ENCODE measurements at places on chromosomes 12 and 14.

DNA sequence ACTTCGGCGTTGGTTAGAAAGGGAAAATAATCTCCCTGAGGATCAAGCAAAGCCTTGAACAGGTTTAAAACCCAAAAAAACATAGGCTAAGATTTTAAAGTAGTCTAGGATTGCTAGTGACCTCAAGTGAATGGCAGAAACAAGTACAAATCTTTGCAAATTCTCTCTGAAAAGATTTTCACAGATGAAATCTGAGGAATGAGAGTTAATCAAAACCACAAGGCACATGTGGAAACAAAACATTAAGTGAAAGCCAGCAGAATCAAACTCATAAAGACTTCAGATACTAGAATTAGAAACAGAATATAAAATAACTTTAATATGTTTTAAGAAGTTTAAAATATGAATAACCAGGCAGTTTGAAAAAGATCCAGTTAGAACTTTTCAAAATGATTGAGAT is 52.2 kb upstream of the CFL2 start:
- no peak for DNase-seq

DNA sequence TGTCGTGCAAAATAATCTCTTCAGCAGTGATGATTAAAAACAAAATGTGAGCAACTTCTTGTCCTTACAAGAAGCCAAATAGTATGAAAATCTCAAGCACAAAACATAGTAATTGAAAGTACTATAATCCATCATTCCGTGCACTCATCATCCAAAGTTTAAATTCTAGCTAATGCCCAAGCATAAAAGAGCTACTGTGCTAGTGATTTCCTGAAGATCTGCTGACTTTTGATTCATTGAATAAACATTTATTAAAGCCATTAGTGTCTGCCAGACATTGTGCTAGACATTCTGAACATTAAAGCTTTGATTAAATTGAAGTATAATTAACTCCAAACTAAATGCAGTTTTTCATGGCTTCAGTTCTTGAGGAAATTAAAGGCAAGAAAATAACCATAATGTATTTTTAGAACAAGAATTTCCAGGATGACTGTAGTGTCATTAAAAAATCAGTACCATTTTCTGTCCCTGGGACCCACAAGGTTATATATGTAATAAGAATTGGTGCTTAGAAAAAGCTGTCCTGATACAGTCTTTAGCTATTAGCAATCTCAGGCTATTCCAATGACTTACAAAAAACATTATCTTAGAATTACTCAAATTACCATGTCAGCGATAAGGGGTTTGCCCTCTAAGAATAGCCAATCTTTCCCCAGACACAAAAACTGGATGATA is 71.7 kb downstream of the CMAS start:
- DNase-seq, result no peak

DNA sequence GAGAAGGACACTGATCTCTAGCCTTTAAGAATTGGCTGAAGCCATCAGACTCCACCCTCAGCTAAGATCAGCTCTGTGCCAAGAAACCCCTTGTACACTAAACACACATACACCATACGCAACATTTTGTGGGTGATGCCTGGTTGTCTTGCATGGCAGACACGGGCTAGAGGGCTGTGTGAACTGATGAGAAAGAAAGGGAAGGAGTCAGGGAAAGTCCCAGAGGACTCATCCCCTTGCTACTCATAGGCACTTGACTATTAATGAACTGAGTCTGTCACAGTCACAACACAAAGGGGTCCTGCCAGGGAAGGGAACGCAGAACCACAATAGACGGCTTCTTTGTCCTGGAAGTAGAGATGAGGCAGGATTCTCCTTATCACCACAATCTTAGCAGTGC is 80.8 kb downstream of the EMP1 start:
- DNase-seq, result peak; percentile 51

DNA sequence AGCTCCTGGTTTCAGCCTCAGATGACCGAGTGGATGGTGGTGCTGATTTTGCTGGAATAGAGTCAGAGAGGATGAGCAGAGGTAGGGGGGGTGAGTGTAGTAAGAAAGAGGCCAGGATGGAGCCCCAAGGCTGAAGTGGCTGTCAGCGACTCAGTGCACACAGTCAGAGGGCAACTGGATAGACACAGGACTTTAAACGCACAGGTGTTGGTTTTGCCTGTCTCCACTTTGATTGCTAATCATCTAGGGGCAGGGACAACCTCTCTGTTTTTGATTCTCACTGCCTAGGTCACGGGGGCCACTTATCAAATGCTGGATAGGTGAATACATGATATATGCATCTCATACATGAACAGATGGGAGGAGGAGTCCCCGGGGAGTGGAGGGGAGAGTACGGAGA is 99.5 kb downstream of the EGLN3 start:
- DNase-seq, result no peak

GRCh38 chr14:71773898-71774481 is 158.2 kb upstream of the RGS6 start:
- no peak for DNase-seq

- DNase-seq, result no peak
Measured at GRCh38 chr14:20755037-20755436, 9.3 kb downstream of the EDDM3A start.

DNA sequence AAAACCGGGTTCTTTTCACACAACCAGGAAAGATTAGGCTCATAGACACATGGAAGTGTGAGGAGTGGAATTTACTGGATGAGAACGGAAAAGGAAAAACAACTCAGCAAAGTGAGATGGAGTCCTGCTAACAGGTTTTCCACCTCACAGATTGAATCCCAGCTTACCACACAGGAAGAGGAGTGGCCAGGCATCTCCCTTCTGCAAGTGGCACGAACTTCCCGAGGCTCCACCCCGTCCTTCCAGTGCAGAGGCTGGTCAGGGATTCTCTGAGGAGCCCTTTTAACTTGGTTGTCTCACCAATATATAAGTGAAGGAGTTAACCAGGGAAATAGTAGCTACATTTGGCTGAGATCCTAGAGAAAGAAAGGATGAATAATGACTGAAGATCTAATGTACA is 102.8 kb downstream of the SCAF11 start:
- DNase-seq, result no peak

DNA sequence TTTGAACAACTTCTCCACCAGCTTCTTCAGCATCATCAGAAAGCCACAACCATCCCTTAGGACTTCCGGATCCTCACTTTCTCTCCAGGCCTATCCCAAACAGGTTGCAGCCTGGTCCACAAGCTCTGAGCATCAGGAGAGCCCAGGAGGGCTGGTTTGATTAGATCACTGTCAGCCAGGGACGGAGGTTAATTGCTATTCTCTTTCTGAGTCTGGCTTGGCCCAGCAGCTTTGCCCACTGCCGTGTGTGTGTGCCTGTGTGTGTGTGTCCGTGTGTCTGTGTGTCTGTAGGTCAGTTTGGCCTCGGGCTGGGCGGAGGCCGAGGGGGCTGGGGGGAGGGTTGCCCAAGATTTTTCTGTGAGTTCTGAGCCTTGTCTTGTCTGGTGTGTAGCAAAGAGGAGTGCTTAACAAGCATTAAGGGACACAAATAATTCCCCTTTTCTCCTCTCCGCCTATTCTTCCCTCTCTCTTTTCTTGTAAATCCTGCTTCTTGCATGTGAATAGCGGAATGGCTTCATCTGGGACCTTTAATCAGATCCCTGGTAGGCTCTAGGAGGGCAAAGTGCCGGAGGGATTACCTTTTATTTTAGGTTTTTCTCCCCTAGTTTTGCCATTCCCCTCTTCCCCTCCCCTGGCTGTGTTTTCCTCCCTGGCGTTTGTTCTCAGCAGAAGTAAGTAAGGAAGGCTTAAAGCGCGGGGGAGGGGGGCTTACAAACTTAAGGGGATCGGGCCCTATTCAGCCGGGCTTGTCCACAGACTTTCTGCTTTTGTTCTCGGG is 138.2 kb upstream of the LHX5 start:
- DNase-seq, result no peak

GRCh38 chr12:14607568-14607967 is 39.9 kb upstream of the PLBD1 start:
- no peak for DNase-seq

GRCh38 chr12:46982629-46983392 is 96.6 kb upstream of the PCED1B start:
- peak; percentile 31 for DNase-seq

GRCh38 chr14:92122351-92122677 is 545 bp downstream of the CPSF2 start:
- peak; percentile 40 for DNase-seq

DNA sequence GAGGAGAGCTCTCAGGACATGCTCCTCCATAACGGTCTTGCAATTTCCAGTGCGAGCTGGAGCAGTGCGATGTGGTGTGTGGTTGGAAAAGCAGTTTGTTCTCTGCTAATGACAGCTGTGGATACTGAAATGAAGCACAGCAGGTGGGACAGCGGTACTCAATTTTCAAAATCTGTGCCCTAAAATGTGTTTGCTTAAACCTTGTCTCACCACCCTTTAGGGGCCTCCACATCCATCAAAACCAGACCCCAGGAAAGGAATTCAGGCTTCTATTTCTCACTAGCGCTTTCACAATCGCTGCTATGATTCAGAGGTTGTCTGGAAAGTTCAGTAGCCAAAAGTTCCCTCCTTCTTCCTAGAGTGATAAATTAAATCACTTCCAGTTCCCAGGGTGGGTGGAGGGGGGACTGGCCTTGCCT is 440.8 kb downstream of the EGLN3 start:
- DNase-seq, result peak; percentile 83

GRCh38 chr12:110365489-110366320 is 37.8 kb downstream of the ANAPC7 start:
- no peak for DNase-seq

DNA sequence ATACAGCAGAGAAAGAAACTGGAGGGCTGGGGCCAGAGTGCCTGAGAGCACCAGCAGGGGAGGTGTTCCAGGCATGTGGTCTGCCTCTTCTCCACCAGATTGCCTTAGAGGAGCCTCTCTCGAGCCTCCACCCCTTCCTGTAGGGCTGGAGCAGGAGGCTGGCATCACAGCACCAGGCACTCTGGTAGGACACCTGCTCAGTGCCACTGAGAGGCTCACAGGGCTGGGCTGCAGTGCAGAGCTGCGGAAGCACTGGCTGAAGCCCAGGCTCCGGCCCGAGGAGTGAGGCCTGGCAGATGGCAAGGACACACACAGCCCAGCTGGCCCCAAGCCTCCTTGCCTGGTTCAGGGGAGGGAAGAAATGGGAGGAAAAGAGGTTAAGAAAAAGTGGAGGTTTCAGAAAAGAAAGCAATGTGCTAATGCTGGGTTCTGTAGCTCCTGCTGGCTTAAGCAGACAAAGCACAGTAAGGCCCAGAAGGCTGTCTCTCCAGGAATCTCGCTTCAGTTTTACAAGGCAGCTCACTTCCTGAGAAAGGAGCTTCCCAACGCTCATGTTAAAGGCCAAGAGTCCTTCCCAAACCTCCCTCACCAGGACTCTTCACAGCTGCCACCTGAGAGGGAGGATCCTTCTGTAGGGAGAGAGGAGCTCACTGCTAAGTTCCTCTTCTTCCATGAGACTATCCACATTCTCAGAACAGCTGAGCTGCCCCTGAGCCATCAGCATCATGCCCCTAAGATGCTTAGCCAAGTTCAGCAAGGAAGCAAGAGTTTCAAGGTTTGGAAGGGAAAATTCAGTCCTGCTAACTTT is 23.8 kb downstream of the SPTB start:
- DNase-seq, result no peak

- DNase-seq, result no peak
Measured at GRCh38 chr12:121520586-121521086, 60.2 kb downstream of the KDM2B start.

DNA sequence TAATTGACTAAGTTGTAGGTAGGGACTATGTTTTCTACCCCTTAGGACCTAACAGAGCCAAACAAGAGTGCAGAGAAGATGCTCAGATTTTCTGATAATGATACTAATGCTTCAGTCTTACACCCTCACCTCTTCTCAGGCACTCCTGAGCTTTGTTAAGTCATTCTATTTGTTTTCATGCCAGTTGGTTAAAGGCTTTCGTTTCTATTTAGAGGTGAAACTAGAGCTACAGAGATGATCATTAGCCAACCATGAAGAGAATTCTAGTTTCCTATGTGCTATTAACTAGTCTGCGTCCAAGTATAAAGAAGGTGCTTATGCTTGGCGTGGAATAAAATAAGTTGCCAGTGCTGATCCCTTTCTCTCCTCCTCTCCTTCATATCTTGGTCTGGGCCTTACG is 34.6 kb upstream of the PYGL start:
- no peak for DNase-seq

DNA sequence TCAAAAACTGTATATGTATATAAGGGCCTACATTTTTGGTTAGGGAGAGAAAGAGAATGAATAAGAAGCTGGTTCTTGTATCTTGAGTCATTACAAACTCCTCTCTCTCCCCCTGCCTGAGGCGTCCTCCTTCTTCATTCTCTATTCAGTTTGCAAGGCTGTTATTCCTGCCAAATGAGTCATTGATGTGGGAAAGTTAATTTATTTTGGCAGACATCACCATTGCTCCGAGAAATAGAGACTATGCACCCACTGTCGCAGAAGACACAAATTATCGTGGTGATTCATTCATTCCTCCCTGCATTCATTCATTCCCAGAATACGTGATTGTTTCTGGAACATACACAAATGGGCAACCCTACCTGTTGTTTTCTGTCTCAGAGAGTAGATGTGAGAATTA is 112.5 kb upstream of the MED13L start:
- DNase-seq, result peak; percentile 92

GRCh38 chr14:101478096-101478495 is 83.2 kb upstream of the DIO3 start:
- DNase-seq, result no peak

DNA sequence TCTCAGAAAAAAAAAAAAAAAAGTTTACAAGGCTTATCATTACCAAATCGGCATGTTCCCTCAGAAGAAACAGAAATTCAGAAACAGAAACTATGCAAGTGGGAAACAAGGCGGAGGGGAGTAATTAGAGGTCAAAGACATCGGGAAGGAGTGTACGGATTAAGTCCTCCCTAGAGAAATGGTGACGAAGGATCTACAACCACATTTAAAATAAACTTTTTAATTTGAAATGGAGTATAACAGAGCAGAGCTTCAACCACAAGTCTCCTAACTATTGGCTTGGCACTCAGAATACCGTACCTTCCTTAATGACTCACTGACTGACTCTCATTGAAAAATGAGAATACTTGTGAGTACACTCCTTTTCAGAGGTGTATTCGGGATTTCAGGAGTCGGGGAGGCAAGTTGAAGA is 908 bp downstream of the ENTPD5 start:
- peak; percentile 73 for DNase-seq

GRCh38 chr12:5588591-5588990 is 156.7 kb downstream of the NTF3 start:
- DNase-seq, result no peak

DNA sequence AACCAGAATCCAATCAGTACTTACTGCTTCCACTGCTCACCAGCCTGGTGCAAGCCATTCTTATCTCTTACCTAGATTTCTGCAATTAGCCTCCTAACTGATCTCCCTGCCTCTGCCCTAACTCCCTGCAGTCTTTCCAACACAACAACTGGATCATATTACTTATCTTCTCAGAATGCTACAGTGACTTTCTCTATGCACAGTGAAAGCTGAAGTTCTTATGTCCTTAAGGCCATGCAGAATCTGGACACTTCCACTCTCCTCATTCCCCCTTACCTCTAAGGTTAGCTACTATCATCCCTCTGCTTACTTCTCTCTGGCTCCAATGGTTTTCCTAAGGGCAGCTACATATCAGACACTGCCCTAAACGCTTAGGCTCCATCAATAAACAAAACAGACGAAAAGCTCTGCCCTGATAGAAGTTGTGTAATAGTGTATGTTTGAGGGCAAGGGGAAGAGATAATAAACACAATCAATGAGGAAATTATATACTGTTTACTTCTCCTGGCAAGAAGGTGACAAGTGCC is 4.0 kb downstream of the KTN1 start:
- DNase-seq, result no peak
